ENCODE measurements at places on chromosomes 5 and 9.
A peak's percentile ranks its signal among the peaks of the same experiment; 100 is the strongest.

- ATAC-seq = no peak
Measured at GRCh38 chr5:62077823-62078550, 228.0 kb upstream of the KIF2A start.

DNA sequence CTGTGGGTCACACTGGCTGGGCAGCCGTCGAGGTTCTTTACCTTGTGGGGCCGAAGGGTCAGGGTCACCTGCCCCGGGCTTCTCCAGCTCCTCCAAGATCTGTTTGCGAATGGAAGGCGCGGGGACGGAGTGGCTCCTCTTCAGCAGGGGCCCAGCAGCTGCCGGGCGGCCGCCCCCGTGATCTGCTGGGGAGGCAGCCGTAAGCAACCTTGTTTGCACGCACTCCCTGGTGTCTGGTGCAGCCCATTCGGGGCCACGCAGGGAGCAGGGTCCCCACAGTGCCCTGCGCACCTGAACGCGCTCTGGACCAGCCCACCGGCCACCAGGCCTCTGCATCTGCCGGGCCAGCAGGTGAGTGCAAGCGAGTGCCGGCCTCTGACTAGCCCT is 34.9 kb downstream of the PNPLA7 start:
- ATAC-seq = no peak

- no peak for ATAC-seq
Measured at GRCh38 chr5:150623152-150623877, 17.1 kb upstream of the SYNPO start.

- ATAC-seq = no peak
Measured at GRCh38 chr9:98774746-98775145, 21.6 kb downstream of the ANKS6 start.

- no peak for ATAC-seq
Measured at GRCh38 chr9:20749496-20750198, 65.6 kb downstream of the FOCAD start.

DNA sequence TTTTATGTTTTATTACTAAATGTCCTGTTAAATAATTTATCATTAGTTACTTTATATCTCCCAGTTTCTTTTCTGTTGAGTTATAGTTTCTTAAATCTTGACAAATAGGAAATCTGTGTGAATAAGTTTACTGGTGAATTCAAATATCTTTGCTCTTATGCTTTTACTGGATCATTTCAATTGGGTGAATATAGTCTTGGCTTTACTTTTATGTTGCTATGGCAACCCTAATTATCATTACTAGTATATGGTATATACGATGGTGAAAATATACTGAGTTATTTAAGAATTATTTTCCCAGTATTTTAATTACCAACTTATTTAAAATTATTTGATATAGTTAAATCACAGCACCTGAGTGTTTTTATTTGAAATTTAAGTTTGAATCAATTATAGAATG is 363.0 kb downstream of the CDH10 start:
- no peak for ATAC-seq

- no peak for ATAC-seq
Measured at GRCh38 chr9:13352451-13352979, 73.0 kb upstream of the MPDZ start.

GRCh38 chr9:26243029-26243697 is 564.9 kb upstream of the TUSC1 start:
- ATAC-seq = no peak

DNA sequence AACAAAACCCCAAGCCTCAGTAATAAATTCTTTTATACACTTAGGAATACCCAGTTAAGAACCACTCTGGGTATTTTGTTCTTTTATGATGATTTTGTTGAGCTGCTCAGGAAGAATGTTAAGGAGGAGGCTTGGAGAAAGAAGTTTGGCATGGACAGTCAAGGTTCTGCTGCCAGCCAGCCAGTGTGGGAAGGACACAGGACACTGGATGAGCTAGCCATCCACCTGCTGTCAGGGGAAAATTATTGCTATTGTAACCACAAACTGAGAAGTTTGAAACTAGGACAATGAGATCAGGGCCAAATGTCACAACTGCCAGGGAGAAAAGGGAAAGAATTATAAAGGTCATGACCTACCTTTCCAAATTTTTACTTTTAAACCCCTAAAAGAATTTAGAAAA is 25.9 kb upstream of the ADAMTSL1 start:
- ATAC-seq = no peak

GRCh38 chr5:168135897-168136296 is 155.5 kb upstream of the WWC1 start:
- ATAC-seq = no peak

GRCh38 chr9:87350915-87351314 is 146.8 kb upstream of the DAPK1 start:
- no peak for ATAC-seq

DNA sequence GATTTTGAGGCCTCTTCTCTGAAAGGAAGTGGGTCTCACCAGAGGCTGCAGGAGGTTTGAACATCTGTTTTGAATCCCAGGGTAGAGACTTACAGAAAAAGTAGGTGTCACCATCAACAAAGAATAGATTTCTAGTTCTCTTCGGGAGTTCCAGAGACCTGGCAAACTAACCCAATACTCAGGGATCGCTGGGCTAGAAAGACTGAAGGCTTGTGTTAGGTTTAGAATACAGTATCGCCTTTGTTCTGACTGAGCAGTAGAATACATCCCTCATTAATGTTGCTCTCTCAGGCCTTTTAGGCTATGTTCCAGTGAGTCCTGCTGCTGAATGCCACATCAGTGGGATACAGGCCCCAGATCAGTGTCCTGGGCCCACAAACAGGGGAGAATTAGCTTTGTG is 27.2 kb downstream of the RUSC2 start:
- ATAC-seq = no peak

GRCh38 chr9:133066181-133066983 is 4.6 kb downstream of the CEL start:
- ATAC-seq = no peak

- no peak for ATAC-seq
Measured at GRCh38 chr9:133471551-133472276, 7.2 kb downstream of the SLC2A6 start.

DNA sequence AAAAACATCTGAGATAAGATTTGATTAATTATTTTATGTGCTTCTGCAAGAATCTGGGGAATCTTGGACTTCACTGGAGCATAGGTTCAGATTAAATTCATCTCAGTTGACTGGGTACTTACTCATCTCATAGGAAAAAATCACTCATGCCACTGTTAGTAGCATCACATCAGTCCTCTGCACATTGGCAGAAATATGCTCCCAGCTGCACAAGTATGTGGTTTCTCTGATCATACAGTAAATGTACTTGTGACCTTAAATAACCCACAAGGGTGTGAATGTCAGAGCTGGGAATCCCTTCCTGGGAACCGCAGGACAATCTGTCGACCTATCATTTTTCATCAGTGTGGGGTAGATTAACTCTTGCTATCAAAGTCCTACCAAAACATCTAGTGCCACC is 203.7 kb upstream of the SLC24A2 start:
- ATAC-seq = no peak

- ATAC-seq = no peak
Measured at GRCh38 chr5:137051161-137051560, 448.0 kb downstream of the SPOCK1 start.

- ATAC-seq = peak; percentile 87
Measured at GRCh38 chr5:1380011-1380817, 35.3 kb upstream of the CLPTM1L start.

GRCh38 chr5:126438267-126438666 is 15.1 kb downstream of the GRAMD2B start:
- ATAC-seq = no peak

DNA sequence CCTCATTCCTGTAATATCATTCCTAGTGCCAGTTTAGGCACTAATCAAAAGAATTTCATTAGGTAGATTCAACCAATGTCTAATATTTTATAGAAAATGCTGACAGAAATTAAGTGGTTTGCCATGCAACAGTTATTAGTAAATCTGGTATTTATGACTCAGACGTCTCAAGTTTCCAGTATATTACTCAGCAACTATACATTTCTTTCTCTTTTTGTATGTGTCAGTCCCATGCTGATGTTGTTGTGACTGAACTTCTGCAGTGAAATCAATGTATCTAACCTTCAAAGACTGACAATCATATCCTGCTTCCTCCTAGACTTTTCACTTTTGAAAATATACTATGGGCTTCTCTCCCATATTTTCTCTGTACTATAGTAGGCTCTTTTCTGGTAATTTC is 822.5 kb downstream of the NR2F1-AS1 start:
- ATAC-seq = no peak

- ATAC-seq = peak; percentile 33
Measured at GRCh38 chr5:14702238-14702839, 37.8 kb downstream of the OTULIN start.

- ATAC-seq = no peak
Measured at GRCh38 chr5:144122641-144123040, 47.8 kb downstream of the YIPF5 start.

GRCh38 chr5:143699121-143699520 is 112.8 kb upstream of the HMHB1 start:
- ATAC-seq = no peak

DNA sequence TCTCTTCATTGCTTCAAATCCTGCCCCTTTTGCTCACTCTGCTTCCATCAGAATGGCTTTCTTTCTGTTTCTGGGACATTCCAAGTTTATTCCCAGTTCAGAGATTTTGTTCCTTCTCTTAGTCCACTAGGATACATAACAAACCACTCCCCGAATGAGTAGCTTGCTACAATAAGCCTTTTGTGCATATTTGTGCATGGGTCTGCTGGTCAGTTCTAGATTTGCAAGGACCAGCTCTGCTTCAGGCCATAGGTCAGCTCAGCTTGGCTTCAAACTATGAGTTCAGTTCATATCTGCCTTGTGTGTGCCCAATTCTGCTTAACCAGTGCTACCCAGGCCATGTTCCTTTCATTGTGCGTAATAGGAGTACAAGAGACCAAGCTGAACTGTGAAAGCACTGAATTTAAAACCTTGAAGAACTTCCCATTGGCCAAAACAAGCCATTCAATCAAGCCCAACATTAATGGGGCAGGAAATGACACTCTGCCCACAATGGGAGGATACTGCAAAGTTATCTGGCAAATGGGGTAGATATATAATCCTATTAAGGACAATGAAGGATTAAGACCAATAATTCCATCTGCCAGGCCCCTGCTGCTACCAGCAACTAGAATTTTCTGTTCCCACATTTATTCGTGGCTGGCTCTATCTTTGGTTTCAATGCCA is 328.8 kb downstream of the PRELID2 start:
- ATAC-seq = no peak

GRCh38 chr9:84493284-84493947 is 152.9 kb upstream of the SLC28A3 start:
- no peak for ATAC-seq

GRCh38 chr5:107674655-107675054 is 3.9 kb upstream of the EFNA5 start:
- no peak for ATAC-seq

DNA sequence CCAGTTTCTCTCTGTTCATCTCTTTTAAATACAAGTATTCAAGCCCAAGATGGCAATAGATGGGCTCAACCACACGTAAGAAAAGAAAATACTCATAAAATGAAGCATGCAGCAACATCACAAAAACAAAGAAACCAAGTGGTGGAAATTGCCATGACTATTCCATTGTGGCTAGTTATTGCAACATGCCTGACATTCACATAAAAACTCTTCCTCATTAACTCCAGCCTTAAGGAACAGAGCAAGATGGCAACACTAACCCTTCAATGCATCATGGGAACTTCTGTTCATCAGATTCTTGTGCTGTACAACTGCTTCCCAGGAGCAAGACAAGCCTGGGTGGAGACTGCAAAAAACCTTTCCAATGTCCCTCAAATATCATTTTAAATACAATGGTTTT is 1.4 kb upstream of the GLIS3 start:
- no peak for ATAC-seq

GRCh38 chr5:124669956-124670721 is 76.3 kb downstream of the ZNF608 start:
- ATAC-seq = peak; percentile 46

- no peak for ATAC-seq
Measured at GRCh38 chr5:174606646-174607045, 117.7 kb upstream of the MSX2 start.

DNA sequence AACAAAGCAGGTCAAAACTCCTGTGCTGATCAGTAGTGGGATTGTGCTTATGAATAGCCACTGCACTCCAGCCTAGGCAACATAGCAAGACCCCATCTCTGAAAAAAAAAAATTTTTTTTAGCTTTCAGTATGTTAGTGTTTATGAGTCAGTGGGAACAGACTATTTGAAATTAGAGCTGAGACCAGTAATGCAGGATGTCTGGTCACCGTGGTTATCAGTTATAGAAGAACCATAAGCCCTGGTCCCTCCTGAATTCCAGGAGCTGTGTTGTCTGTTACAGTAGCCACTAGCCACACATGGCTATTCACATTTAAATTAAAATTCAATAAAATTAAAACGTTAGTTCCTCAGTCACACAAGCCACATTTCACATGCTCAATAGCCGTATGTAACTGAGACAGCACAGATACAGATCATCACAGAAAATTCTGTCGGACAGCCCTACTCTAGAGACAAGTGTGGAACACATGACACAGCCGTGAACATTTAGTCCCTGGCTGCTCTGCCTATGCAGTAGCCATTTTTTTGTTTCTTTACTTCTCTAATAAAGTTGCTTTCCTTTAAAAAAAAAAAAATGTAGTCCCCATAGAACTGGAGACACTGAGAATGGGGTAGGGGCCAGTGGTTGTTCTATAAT is 96.1 kb upstream of the SAP30L start:
- peak; percentile 46 for ATAC-seq

- no peak for ATAC-seq
Measured at GRCh38 chr5:159040181-159040580, 59.5 kb downstream of the EBF1 start.

- ATAC-seq = peak; percentile 56
Measured at GRCh38 chr5:83472508-83473345, 1.2 kb downstream of the VCAN start.

GRCh38 chr9:88775037-88775471 is 216.2 kb upstream of the S1PR3 start:
- no peak for ATAC-seq

DNA sequence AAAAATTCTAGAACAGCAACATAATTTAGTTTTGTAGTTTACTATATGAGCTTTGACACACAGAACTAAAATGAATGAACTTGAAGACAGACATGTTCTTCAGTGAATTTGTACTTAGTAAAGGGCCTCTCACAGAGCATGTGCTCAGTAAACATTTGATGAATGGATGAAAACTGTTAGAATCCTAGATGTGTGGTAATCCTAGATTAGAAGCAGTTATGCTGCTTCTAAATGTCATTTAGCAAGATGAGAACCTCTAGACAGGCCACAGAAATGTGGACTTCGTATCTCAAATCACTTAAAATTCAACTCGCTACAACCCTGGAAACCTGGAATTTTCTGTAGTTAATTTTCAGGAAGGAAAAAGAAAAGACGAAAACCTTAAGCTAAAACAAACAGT is 8.5 kb downstream of the GOLPH3 start:
- ATAC-seq = no peak

GRCh38 chr5:171846323-171846722 is 60.7 kb downstream of the SMIM23 start:
- ATAC-seq = peak; percentile 75
